Stimulated activated naive B cell treated with anti-CD40 and anti-IgM and Interleukin-4, amounts not matched to agents 10 μg/mL and 1 μg/mL and 100 μg/mL, for 72 hours (primary cell): ENCODE measurements at places on chromosomes 1 and 21.

GRCh38 chr1:209218981-209219380 lies 364.5 kb upstream of the CAMK1G start:
- no peak overlapping the region for H3K4me3 ChIP-seq
- no peak overlapping the region for H3K27ac ChIP-seq
- no peak for DNase-seq

DNA sequence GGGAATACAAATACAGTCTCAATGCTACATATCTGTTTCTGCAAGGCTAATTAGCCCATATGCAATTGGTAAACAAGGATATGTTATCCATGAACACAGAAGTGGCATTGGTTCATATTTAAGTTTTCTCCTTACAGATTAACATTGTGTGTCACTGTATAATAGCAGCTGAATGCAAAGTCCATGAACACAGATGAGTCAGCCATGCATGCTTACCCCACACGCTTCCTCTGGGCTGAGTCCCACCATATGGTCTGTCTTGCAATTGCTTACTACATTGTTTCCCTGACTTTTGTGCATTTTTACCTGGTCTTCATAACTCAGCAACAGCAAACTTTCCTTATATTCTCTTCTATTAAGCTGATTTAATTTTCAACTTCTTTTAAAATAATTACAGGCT lies 41.5 kb upstream of the TSNAX start:
- H3K36me3 ChIP-seq = no peaks in the 10 kb centered on the region
- DNase-seq = no peak
- no peak overlapping the region for H3K4me3 ChIP-seq
- peaks cover 8% of the 10 kb centered on the region for H3K27me3 ChIP-seq

GRCh38 chr1:220906561-220907334 lies 27.5 kb downstream of the HLX start:
- H3K36me3 ChIP-seq = no peaks in the 10 kb centered on the region
- DNase-seq = no peak
- peaks cover 21% of the 10 kb centered on the region for H3K4me1 ChIP-seq
- H3K4me3 ChIP-seq = no peak overlapping the region
- no peak overlapping the region for H3K27ac ChIP-seq

- H3K27me3 ChIP-seq = no peaks in the 10 kb centered on the region
- H3K4me1 ChIP-seq = no peaks in the 10 kb centered on the region
- no peak overlapping the region for H3K4me3 ChIP-seq
- no peaks in the 10 kb centered on the region for H3K36me3 ChIP-seq
- H3K27ac ChIP-seq = no peak overlapping the region
Observed at GRCh38 chr1:87535551-87535950, 206.9 kb downstream of the LMO4 start.

DNA sequence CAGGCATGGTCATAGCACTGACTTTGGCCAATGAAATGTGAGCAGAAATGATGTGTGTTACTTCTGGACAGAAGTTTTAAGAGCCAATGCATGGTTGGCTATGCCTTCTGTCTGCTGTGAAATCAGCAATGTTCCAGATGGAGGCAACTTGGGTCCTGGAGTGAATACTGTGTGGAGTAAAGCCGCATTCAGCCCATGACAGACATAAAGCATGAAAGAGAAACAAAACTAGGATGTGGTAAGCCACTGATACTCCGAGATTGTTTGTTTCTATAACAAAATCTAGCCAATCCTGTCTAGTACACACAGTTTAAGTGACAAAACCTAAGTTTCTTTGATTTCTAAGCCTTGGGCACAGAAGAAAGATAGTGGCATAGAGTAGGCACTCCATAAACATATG lies 47.1 kb upstream of the ARHGAP29 start:
- H3K4me3 ChIP-seq = no peak overlapping the region
- H3K27ac ChIP-seq = no peak overlapping the region
- H3K4me1 ChIP-seq = no peaks in the 10 kb centered on the region
- no peaks in the 10 kb centered on the region for H3K36me3 ChIP-seq
- H3K27me3 ChIP-seq = peaks cover 14% of the 10 kb centered on the region
